Left renal cortex interstitium (tissue), 4 donors: ENCODE measurements at places on chromosomes 6 and 20.

GRCh38 chr20:9480066-9480465, 34.3 kb upstream of the LAMP5 start:
- no peak for DNase-seq

DNA sequence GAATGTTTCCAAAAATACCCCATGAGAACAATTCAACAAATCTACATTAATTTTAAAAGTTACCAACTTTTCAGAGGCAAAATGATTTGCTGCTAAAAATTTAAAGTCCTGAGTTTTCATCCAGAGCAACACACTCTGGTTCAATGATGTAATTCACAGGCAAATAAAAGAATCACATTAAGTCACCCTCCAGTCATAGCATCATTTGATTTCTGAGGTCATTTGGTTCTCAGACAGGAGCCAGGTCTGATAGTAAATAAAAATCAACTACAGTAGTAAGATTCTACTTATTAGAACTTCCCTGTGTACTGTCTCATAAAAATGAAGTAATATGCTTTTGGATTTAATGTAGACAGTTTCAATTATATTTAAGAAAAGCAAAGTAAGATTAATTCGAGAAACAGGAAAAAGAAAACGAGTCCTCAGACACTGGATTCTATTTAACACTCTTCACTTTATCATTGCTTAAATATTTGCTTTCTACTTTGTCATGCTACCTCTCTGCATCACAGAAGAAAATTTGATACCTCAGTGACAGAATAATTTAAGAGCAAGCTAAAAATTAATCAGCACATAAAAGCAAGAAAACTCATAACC, 25.8 kb downstream of the MAP7 start:
- no peak for DNase-seq

GRCh38 chr6:7243179-7243981, 69.6 kb downstream of the SSR1 start:
- peak; percentile 70 for DNase-seq

DNA sequence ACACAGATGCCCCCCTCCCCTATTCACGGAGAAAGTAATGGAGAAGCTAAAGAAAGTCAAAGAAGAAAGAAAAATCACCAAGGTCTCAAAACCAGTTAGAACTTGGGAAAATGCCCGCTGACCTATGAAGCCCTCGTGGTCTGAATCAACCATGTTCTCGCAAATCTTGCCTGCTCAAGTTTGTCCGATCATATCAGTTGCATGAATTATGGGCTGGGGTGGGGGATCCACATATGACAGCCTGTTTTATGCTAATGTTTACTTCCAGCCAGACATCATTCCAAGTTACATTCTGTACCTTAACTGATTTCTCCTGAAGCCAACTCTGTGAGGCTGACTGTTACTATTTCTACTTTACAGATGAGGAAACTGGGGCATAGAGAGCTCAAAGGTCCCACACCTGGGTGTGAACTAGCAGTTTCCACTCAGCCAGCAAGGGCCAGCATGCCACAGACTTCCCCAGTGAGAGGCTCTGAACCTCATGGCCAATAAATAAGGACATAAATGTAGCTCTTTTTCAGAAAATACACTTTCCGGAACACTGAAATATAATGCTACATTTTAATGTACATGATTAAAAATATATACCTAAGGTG, 2.1 kb downstream of the RNASET2 start:
- DNase-seq, result no peak

DNA sequence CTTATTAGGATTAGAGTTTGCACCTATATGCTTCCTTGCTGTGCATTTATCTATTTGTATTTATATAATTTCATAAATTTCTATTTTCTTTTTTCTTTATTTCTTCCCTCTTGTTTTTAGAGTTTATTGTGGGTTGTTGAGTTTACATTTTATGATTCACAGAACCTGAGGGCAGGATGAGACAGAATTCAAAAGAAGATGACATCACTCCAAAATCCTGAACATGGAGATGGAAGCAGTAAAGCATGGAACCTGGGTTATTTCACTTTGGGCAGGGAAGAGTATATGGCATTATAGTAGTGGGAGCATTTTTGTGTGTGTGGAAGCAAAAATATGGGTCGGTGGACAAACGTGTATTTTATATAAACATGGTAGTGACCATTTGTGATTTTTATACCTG, 157.5 kb downstream of the RFX6 start:
- no peak for DNase-seq

- no peak for DNase-seq
These were observed 75.2 kb upstream of the GLP1R start for GRCh38 chr6:38973178-38974057.

DNA sequence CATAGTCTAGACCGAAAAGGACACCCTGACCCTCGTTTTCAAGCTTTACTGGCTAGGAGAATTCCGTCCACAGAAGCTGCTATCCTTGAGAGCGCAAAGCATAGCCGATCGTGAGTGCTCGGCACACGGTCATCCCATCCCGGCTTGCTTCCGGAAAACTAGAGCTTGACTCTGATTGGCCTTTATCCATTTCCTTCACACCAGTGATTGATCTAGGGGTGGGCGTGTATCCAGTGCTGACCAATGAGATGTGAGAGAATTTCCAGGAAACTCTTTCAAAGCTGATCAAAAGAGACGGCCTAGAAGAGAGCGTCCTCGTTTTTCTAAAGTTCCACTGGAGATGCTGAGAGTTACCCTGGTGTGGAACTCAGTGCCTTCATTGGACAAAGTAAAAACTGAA, 41.0 kb upstream of the NFATC2 start:
- DNase-seq, result no peak

- DNase-seq, result no peak
These were observed 46.4 kb upstream of the SMOC2 start for GRCh38 chr6:168394606-168395005.

- DNase-seq, result no peak
These were observed 48.7 kb downstream of the KCTD20 start for GRCh38 chr6:36491378-36491965.

GRCh38 chr6:147586044-147586443, 77.6 kb downstream of the SAMD5 start:
- DNase-seq, result no peak

- DNase-seq, result no peak
These were observed 17.3 kb upstream of the PCMTD2 start for GRCh38 chr20:64238115-64238825.

GRCh38 chr6:156595476-156595875, 181.7 kb upstream of the ARID1B start:
- no peak for DNase-seq

GRCh38 chr6:167730441-167730840, 96.3 kb upstream of the AFDN start:
- DNase-seq, result no peak

DNA sequence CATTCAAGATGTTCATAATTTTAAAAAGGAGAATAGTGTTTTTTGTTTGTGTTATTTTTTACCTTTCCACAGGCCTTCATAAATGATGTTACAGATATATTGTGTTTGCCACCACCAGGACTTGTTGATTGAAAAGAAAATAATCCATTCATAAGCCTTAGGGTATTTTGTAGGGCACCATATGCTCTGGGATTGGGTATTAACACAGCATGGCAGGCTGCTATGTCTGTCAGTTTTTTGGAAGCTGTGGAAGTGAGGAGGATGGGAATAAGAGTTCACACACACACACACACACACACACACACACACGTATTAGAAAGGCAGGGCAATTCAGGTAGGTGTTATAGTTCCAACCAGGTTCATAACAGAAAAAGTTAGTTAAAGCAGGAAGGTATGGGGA, 237.9 kb downstream of the HDGFL1 start:
- DNase-seq, result no peak

DNA sequence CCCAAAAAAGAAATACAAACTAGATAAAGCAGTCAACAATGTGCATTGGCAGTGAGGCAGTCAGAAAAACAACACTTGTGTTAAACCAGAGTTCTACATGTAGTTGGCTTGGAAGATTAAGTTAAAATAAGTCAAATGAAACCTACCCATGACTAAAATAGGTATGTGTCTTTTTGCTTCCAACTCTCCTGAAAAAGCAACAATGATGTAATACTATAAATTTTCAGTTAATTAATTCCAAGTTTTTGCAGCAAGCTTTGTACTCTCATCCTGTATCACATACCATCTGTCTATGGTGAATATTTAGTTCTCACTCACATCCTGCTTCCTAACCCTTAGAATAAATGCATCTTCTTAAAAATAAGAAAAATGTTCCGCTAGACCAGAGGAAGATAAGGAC, 261.5 kb downstream of the KIF16B start:
- no peak for DNase-seq

GRCh38 chr6:134539865-134540323, 222.0 kb upstream of the SGK1 start:
- DNase-seq, result no peak

- no peak for DNase-seq
These were observed 14.5 kb downstream of the PCIF1 start for GRCh38 chr20:45948742-45949541.
